ENCODE measurements at places on chromosomes 5 and 9.

DNA sequence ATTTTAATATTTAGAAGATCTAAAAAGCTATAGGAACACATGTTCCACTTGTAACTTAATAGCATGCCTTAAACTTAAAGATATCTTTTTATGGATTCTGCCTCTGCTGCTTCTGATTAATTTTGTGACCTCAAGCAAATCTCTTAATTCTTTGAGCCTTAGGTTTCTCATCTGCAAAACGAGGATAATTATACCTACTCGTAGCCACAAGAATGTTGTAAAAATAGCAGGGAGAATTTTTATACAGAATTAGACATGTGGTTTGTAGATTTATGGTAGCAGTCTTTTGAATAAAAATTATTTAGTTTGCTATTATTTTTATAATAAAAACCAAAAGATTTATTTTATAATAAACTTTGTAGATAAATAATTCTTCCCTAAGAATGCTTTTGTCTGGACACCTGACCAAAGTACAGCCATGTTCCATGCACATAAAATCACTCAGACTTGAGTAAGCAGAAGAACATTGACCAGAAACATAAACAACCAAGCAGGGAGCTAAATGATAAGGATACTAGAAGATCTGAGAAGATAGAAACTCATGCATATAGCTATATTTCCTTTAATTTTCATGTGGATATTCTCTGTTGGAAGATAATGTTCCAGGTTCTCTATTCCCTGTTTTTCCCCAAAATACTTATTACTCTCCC, 18.5 kb downstream of the C9orf85 start:
- no peak for DNase-seq

GRCh38 chr5:136031711-136032110, 2.9 kb downstream of the TGFBI start:
- DNase-seq, result no peak

DNA sequence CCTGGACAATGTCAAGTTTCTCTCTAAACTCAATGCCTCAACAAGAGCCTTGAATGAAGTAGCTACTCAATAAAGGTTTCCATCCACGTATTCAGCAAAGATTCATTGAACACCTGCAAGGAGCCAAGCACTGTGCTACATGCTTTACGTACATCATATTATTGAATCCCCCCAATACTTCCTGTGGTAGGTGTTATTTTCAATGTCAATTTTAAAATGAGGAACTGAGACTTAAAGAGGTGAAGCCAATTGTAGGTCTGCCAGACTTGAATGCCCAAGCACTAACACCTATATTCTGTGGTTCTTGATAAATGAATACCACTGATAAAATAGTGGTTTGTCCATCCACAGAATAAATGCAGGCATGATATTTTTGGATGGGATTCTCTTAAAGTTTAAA, 162.3 kb downstream of the DRD1 start:
- no peak for DNase-seq

GRCh38 chr5:163439092-163439425, 1.7 kb downstream of the CCNG1 start:
- no peak for DNase-seq

- no peak for DNase-seq
Observed at GRCh38 chr9:29999645-30000044, 2384.8 kb upstream of the ACO1 start.

DNA sequence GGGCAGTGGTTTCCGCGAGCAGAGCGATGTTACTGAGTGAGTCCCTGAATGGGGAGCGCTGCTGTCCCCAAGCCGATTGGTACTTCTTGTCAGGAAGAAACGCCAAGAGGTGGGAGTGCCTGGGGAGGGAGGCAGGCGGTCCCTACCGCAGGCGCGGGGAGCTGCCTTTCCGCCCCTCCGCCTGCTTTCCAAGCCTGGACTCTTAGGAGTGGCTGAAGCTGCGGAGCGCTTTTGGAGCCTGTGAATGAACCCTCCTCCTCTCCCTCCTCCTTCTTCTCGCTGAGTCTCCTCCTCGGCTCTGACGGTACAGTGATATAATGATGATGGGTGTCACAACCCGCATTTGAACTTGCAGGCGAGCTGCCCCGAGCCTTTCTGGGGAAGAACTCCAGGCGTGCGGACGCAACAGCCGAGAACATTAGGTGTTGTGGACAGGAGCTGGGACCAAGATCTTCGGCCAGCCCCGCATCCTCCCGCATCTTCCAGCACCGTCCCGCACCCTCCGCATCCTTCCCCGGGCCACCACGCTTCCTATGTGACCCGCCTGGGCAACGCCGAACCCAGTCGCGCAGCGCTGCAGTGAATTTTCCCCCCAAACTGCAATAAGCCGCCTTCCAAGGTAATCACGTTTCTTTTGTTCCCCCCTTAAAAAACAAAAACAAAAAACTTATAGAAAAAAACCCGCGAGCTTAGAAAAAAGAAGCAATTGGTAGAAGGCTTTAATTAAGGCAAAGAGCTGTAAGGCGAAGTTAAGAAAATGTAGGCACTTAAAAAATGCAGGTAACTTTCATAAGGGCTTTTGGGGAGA, at the start of gene VCAN:
Gene VCAN, plus strand, starts transcription at position 340 of the 808 bp plus-strand sequence. CDS start 11,775 bp downstream, outside the sequence.
- DNase-seq, result peak; percentile 9

GRCh38 chr5:100562821-100563220, 27.6 kb downstream of the FAM174A start:
- DNase-seq, result no peak

- no peak for DNase-seq
Observed at GRCh38 chr5:101532430-101532829, 629.3 kb upstream of the ST8SIA4 start.

- no peak for DNase-seq
Observed at GRCh38 chr9:18608371-18608770, 134.4 kb downstream of the ADAMTSL1 start.

GRCh38 chr5:135137146-135137915, 103.3 kb upstream of the PITX1 start:
- no peak for DNase-seq

DNA sequence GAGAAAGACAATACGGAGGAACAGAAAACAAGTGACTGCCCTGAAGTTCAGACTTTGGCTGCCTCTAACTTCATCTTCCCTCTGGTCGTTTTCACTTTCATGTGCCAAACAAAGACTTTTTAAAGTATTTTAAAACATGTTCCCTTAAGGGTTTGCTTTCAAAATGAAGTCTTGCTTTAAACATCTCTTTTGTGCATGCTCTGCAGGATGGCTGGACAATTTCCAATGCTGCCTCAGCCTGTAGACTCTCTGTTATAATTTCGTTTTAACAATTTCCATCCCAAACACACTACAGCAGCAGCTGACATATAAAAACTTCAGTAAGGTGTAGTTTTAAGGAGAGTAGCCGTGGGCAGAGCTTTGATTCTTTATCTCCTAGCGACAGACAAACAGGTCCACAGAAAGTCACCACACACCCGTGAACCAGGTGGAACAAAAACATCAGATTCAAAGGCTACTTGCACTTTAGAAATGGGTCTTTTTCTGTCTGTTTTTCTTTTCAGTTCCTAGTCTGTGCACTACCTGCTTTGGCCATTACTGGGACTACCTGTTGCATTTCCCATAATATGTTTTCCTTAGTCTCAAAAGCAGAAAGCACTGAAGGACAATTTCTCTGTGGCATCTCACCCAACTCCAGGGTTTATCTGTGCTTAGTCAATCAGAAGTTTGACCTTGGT, 308.9 kb downstream of the DTWD2 start:
- no peak for DNase-seq

- DNase-seq, result peak; percentile 45
Observed at GRCh38 chr9:95605816-95606488, 89.2 kb upstream of the PTCH1 start.

DNA sequence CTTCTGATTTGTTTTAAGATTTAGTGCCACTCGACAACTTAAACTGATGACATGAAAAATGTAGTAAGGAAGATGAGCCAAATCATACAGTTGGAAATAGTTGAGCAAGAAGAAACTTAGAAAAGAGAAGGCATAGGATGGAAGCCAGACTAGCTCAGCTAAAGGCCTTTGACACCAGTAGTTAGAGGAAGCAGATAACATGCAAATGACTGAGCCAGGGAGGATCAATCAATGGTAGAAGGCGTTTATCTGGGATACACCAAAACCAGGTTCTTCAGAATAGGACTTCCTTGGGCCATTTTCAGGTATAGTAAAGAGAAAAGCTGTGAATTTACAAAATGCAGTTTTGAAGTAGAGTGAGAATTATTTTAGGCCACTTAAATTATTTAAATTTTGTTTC, 3.2 kb downstream of the TDRD7 start:
- no peak for DNase-seq

DNA sequence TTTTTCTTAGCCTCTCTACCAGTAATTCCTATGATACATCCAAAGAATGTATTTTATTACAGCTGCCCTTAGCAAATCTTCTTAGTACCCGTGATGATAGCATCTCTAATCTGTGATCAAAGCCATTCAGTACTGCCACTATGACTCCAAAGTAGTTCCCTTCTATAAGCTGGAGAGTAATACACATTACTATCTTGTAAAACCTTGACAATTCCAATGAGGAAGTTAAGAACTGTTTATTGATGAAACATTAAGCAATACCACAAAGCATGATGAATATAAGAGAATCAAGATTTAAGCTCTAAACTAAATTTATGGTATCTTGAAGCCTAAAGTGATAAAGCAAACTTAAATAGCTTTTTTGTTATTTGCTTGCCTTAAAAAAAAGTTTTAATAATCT, 86.1 kb downstream of the SMIM23 start:
- DNase-seq, result no peak

DNA sequence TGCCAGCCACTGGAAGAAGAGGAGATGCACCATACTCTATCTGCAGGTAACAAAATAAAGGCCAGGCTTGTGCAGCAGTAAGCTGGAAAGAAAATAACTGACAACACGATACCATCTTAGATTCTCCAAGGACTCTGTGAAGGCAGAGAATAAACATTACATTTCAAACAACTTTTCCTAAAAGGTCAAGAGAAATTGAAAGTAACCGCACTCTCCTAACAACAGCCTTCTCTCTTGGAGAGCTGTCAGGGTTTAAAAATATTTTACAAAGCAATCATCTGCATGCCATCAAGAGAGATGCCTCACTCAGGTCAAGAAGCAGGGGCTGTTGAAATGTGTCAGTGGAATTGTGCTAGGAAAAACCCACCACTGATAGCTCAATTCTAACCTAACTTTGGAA, 13.5 kb upstream of the TTLL11 start:
- no peak for DNase-seq

DNA sequence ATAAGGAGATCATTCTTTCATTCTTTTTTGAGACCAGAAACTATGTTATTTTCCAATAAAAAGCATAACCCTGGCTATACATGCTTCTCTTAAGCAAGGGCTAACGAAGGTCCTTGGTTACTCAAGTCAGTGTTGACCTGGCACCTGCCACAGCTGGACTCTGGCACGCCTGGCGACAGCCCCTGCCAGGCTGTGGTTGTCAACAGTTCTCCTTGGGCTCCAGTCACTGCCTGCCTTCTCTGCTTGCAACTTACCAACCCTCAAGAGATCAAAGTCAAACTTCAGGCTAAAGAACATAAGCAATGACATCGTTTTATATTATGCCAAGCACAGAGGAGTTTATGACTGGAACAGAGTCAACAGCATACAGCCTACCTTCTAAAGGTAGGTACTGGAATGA, 61.4 kb upstream of the TBC1D9B start:
- no peak for DNase-seq

DNA sequence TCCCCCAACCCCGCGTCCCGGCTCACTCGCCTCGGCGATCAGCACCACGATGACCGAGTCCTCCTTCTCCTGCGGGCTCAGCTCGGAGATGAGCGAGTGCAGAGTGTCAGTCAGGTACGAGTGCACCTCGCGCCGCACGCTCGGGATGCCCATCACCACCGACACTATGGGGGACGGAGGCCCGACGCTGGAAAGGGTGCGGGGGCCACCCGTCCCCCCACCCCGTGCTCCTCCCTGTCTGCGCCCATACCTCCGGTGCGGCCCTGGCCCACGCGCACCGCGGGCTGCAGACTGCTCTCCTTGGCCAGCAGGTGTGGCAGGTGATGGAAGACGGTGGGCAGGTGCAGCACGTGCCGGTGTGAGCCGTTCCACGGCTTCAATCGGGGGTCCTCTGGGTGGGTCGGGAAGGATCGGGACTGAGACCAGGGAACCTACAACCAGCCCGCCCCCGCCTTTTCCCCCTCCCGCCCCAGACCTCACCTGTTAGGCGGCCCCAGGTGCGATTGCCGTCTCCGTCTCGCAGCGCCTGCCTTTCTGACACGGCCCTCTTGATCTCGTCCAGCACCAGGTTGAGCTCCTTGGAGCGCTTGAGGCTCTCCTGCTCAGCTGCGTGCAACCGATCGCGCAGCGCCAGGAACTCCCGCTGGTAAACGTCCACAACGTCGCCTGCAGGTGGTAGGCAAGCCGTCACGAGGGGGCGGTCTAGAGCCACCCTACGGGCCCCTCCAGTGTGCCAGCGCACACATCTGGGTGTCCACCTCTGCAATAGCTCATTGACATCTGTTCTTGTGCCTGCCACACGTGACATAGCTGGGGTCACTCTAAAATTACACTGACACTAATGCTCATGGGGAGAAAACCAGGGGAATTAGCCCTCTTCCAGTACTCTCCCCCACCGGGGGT, 5.1 kb downstream of the MGAT4B start:
- DNase-seq, result no peak

DNA sequence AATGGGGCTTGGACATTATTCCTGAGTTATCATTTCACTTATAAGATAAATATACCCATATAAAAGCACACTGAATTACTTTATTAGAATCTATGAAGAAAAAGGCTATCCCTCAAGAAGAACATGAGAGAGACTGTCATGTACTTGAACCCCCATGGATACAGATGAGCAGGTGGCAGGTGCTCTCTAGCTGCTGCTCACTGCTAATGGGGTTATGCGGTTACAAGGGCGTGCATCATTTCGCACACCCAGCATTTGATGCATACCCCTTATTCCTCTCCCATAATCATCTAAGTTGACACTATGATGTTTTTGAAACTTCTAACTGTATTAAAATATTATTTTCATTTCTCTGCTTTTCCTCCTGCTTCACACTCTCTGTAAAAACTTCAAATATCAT, 16.4 kb downstream of the ITK start:
- no peak for DNase-seq

DNA sequence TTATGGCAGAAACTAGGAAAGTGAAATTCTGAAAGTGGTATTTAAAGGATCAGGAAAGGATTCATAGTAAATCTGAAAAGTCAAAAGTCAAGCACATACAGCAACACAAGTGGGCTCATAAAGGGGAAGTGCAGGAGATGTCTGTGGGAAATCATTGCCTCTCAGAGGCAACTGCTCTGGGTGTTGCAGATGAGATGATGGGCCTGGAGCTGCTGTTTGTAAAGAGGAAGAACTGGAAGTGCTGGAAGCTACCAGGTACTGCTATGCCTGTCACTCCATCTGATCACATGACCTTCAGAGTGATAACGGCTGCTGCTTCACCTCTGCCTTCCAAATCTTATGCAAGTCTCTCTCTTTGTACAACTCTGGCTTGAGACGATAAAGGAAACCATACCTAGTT, 55.9 kb downstream of the ADRB2 start:
- DNase-seq, result no peak

- DNase-seq, result no peak
Observed at GRCh38 chr9:38359689-38360385, 32.7 kb upstream of the ALDH1B1 start.

DNA sequence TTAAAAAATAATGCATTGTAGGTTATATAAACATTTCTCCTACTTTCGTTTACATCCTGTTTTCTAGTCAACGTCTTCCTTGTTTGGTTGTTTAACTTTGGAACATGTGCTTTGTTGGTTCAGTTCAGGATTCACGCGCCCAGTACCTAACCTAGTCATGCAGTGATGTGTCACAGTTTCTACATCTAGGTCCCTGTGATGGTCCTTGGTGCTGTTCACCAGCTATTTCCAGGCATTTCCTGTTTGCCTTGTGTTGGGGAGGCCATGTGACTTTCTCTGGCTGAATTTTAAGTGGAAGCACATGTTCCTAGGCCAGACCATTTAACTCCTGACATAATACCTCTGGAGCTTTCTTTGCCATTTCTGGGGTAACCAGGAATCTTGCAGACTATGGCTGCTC, 292.3 kb downstream of the SMARCA2 start:
- DNase-seq, result no peak
